ENCODE measurements at places on chromosomes 4 and X.
A peak's percentile ranks its signal among the peaks of the same experiment; 100 is the strongest.

DNA sequence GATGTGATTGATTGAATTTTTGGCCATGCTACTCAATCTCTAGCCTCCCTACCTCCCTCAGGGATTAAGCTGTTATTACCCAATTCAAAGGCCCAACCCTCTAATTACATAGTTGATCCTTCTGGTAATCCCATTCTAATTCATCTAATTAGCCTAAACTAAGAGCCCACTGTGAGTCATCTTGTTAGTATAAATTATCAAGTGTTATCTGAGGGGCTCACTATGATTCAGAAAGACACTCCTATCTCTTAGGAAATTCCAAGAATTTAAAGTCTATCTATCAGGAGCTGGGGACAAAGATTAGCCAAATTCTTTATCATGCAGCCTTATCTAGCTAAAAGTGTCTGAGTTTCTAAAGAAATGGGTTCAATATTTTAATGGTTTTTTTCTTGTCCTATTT, 32.9 kb upstream of the VEGFC start:
- DNase-seq = no peak

DNA sequence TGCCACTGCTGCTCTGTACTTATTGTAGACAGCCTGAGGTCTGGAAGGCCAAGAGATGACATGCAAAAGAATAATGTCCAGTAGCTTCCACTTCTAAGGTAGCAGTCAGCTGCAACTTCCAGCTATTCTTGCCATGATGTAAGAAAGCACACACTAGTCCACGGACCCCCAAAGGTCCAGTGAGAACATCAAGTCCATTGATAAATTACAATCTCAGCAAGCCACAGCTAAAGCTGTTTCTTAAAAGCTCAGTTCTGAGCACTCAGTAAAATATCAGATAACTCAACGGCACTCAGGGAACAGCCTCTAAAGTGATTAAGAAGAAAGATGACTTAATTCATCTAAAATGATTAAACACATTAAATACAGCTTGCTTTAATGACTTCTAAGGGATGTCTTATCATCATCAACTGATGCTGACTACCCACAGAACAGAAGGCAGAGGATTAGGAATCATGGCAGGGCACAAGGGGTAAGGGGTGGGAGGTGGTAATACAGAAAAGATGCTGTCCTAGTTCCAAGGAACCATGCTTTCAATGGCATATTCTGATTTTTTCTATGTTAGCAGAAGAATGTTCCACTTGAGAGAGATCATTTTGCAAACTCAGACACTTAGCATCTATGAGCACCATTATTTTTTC, 99.1 kb upstream of the CBR4 start:
- no peak for DNase-seq

DNA sequence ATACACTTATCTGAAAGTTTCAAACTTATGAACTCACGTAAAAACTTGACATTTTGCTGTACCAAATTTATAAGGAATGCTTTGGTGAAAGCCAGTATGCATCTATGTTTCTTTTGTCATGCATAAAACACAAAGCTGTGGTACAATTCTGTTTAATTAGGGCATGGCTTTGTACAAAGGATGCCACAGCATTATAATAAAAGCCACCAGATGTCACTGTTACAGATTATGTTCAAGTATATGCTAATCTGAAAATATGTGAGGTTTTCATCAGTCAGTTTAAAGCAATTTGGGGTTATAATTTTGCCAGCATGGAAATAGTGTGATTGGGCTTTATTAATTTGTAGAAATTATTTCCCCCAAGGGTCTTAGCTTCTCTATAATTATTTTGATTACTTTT, 69.0 kb downstream of the ATOH1 start:
- DNase-seq = no peak

DNA sequence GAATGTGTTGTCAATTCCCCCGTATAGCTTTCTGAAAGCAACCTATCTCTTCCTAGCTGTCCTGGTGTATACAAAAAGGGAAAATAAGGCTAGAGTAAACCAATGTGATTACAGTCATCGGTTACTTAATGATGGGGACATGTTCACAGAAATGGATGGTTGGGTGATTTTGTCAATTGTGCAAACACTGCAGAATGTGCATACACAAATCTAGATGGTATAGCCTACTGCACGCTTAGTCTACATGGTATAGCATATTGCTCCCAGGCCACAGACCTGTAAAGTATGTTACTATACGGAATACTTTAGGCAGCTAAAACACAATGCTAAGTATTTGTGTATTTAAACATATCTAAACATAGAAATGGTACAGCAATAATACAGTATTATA, 5.1 kb downstream of the DTHD1 start:
- no peak for DNase-seq

- DNase-seq = no peak
Observed at GRCh38 chr4:128660361-128661215, 148.9 kb upstream of the JADE1 start.

DNA sequence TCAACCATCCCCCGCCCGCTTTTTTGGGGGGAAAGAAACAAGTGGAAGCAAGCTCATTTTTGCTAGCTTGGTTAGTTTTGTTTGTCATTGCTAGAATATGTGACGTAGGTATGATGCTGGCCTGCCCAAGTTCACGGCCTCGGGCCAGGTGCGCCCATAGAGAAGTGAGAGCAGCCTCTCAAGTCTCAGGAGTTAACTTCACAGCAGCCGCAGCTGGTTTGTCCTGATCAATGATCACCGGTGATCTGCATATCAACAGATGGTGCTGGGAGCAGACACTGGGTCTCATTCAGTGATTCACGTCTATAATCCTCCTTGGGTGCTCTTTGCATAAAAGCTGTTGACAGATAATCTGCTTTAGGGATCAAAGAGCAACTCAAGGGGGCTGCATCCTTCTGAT, 50.1 kb downstream of the ENPP6 start:
- DNase-seq = no peak

- no peak for DNase-seq
Observed at GRCh38 chr4:188941524-188942119, 802.4 kb downstream of the TRIML1 start.

DNA sequence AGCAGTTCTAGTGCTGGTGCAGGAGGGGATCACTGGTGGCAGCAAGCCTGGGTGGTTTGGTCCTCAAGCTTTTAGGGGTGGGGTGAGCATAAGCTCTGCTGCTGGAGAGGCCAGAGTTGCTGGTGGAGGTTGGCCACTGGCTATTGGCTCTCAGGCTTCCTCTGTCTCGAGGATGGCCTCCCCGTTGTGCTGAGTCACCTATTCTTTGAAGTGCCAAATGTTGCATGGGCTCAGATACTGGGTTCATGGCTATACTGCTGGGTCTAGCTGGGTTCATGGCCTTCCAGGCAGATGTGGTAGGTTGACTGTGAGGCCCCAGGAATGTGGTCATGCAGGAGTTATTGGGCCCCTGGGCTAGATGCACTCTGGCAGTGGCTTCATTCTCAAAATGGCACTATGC, 466.3 kb downstream of the NAF1 start:
- no peak for DNase-seq

- no peak for DNase-seq
Observed at GRCh38 chrX:9738151-9738550, 27.5 kb downstream of the GPR143 start.

- DNase-seq = no peak
Observed at GRCh38 chrX:34560180-34560579, 96.9 kb downstream of the TMEM47 start.

- no peak for DNase-seq
Observed at GRCh38 chr4:128635141-128635954, 174.2 kb upstream of the JADE1 start.

GRCh38 chr4:166499820-166500219, 626.8 kb downstream of the TLL1 start:
- DNase-seq = no peak

GRCh38 chrX:49286581-49286980, 16.9 kb upstream of the GAGE10 start:
- no peak for DNase-seq

- DNase-seq = no peak
Observed at GRCh38 chrX:69038188-69038587, 127.1 kb downstream of the PJA1 start.

GRCh38 chrX:7147413-7147977, at the start of gene STS:
Gene STS, plus strand, starts transcription at chrX:7147712. Its CDS starts 105,488 bp downstream, at chrX:7253200.
- DNase-seq = peak; percentile 6
